ENCODE measurements at places on chromosomes 6 and 20.

DNA sequence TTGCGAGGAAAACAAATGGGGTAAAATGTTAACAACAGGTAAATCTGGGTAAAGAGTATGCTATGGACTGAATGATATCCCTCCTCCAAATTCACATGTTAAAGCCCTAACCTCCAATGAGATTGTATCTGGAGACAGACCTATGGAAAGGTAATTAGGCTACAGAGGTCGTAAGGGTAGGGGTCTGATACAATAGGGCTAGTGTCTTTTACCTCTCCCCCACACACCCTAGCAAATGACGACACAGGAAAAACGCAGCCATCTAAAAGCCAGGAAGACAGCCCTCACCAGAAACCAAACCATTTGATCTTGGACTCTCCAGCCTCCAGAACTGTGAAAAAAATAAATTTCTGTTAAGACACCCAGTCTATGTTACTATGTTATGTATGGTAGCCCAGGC is 20.6 kb upstream of the FBXO9 start:
- no peak for DNase-seq

GRCh38 chr6:33235221-33235634 is 26.9 kb downstream of the RING1 start:
- no peak for DNase-seq

- DNase-seq = no peak
Measured at GRCh38 chr20:60070791-60071190, 112.6 kb downstream of the CDH26 start.

- no peak for DNase-seq
Measured at GRCh38 chr20:24455081-24455480, 14.3 kb upstream of the SYNDIG1 start.

DNA sequence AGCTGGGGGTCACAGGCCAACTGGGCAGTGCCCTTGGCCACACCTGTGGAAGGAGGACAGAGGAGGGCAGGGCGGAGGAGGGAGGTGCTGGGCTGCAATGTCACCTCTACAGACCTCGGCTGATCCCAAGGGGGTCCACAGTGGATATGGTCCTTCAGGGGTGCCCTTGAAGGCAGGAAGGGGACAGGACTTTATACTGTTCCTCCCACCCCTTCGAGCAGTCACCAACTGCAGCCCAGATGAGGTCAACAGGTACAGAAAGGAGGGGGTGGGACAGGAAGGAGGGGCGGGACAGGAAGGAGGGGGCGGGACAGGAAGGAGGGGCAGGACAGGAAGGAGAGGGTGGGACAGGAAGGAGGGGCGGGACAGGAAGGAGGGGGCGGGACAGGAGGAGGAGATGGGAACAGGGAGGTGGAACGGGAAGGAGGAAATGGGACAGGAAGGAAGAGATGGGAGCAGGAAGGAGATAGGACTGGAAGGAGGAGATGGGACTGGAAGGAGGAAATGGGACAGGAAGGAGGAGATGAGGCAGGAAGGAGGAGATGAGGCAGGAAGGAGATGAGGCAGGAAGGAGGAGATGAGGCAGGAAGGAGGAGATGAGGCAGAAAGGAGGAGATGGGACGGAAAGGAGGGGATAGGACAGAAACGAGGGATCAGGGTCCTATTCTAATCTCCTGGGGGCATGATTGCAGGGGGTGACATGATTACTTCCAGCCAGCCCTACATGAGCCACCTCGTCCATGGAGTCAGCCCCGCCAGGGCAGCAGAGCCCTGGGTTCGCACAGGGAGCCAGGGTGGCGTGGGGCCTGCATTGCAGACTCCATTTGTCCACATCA is 19.4 kb upstream of the MRGBP start:
- DNase-seq = no peak
